ENCODE measurements at places on chromosomes 5 and 9.

GRCh38 chr9:9556865-9557803 lies 1055.7 kb downstream of the PTPRD start:
- no peak for DNase-seq

DNA sequence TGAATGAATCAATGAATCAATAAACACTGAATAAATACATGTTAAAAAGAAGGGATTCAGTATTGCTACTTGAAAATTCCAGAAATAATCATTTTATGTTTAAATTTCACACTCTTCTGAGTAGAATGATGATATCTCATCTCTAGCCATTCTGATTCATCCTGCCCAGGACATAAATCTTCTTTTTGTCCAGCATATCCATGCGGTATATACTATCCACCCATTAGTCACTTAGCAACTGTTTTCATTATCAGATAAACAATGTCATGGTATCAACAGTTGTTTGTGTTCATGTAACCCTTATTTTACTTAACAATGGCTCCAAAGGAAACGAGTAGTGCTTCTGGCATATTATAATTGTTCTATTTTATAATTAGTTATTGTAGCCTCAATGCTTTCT lies 432.4 kb upstream of the SMC2 start:
- no peak for DNase-seq

DNA sequence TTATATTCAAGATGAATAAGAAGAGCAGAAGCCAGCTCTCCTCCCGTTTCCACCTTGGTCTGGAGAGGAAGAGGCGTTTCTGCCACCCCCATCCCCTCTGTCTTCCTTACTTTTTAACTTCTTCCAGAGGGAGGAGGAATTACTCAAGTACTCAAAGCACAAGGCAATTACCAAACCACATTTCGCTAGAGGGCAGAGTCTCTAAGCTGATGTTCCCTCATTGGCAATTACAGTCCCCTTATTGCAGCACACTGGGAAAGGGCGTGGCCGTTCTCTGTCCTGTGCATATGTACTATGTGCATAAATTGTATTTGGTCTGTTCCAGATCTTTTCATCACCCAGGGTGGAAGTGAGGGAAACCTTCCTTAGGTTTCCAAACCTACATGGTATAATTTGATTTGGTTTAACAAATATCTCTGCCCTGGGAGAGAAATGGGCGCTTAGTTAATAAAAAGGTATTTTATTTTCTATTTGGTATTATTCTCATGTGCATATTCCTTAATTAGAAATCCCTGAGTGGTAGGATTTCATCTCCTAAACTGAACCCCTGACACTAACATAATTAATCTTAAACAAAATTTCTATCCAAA lies 29.8 kb upstream of the ALDOB start:
- peak; percentile 17 for DNase-seq

DNA sequence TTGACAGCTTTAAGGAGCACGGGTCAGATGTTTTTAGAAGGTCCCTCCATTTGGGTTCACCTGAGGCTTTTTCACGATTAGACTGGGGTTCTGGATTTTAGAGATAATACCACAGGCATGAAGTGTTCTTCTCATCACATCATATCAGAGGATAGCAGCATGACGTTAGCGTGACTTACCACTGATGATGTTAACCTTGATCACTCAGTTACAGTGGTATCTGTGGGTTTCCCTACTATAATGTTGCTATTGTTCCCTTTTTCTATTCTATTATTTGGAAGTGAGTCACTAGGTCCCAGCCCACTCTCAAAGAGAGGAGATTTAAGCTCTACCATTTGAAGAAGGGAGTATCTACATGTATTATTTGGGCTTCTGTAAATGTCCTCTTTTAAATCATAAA lies 300.0 kb downstream of the MAST4 start:
- DNase-seq: no peak

DNA sequence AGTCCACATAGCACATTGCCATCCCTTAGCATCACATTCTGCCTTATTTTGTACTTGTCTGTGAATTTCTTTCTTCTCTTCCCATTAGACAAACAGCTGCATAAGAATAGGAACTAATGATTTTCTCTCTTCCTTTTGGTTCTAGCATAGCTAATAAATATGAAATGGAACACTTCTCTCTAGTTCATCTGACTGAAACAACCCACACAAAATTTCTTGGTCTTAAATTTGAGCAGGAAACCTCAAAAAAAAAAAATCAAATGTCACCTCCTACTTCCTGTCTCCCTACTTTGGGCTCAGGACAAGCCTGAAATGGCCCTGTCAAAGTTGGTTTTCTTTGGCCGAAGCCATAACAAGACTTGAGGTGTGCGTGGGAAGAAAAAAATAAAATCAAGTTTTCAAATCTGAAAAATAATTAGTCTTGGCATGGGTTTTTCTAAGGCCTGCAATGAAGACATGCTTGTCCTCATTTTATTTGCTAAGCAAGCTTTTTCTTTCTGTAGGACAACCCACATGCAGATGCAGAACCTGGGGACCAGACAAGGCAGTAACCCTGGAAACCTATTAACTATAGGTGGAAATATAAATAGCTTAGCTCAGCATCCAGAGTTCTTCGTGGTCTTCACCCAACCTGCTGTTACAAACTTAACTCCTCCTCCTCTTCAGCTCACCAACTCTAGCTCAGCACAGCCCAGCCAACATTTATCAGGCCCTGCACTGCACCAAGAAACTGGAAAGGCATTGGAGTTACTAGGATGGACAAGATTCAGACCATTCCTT lies 523.5 kb upstream of the KLF4 start:
- no peak for DNase-seq

GRCh38 chr9:93575796-93576257 lies 557 bp upstream of the PHF2 start:
- no peak for DNase-seq

- no peak for DNase-seq
These were observed 8.1 kb upstream of the ROR2 start for GRCh38 chr9:91958174-91958573.

DNA sequence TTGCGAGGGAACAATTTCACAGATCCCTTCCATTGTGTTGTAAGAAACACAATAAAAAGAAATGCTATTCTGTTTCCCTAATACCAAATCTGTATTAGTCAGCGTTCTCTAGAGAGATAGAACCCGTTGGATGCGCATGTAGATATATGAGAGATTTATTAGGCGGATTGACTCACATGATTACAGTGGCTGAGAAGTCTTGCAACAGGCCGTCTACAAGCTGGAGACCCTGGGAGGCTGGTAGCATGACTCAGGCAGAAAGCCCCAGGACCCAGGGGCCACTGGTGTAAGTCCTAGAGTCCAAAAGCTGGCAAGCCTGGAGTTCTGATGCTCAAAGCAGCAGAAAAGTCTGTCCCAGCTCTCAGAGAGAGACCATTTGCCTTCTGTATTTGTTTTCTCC lies 18.4 kb upstream of the IL17B start:
- DNase-seq: no peak

GRCh38 chr9:133153227-133154096 lies 10.3 kb downstream of the GBGT1 start:
- no peak for DNase-seq

DNA sequence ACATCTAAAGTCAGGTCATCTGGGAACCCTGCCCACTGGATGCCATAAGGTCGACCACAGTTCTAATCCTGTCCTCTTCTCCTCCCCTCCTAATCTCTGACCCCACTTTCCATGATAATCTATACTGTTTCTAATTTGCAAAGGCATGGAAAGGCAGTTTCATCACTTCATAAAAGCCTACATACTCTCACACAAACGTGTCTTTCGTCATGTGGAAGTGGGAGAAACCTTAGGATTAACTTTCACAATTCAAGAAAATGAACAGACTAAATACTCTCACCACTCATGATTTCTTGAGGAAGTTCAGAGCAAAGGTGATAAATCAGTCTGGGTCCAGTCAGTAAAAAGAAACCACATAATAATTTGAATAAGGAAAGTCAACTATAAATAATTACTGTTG lies 5.5 kb downstream of the FANCC start:
- DNase-seq: no peak

DNA sequence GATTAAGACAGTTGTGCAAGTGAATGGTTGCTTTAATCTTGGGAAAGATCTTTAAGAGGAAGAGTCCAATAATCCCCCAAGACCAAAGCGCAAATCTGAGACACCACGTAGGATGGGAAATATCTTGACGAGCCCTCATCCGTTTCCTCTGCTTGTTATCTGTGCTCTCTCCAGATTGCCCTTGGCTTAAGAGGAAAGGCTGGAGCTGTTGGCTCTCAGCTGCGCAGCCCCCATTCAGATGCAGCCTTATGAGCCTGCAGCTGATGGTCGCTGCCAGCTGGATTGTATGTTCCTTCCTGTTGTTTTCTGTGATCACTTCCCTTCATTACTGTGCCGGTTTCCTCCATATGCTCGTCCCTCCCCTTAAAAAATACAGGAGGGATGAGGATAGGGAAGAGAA lies 47.7 kb downstream of the PWWP2A start:
- no peak for DNase-seq

DNA sequence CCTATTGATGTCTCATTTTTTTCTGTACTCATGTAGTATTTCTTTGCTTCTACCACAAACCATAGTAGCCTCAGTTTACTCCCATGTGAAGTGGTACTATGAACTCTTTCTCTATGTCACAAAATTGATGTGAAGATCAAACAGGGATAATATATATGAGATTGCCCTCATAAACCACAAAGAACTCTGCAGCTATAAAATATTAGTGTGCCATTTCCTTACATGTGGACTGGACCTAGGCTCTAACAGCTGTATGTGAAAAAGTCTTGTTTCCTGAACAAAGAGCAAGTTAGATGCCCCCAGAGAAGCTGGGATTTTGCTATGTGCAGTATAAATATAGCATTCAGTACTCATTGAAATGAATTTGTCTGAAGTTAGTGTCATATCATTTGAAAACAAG lies 412.6 kb upstream of the ADAMTSL1 start:
- DNase-seq: no peak

- no peak for DNase-seq
These were observed 31.5 kb upstream of the LVRN start for GRCh38 chr5:115930630-115931337.

Measured in NCI-H1092 (cell line).